Central memory CD4-positive, alpha-beta T cell (primary cell): ENCODE measurements at places on chromosomes 3 and 15.

DNA sequence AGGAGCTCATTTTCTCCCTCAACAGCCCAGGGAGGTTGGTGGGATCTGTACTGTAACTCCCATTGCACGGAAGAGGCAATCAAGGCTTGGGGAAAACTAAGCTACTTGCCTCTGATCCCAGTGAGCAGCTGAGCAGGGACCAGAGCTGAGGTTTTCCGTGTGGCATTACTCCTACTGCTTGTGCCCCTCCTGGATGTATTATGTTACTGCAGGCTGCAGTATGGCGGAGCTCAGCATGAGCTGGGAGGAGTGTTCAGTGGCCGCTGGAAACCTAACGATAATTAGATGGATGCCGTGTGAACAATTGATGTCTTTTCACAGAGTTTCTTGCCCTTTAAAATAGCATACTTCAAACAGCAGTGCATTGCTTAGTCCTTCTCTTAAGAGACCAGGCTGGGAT, 2.0 kb upstream of the TPRG1 start:
- DNase-seq, result no peak

- DNase-seq, result no peak
Measured at GRCh38 chr3:57007521-57008460, 52.7 kb upstream of the SPATA12 start.

GRCh38 chr3:120559242-120560061, 36.7 kb upstream of the NDUFB4 start:
- DNase-seq, result no peak

DNA sequence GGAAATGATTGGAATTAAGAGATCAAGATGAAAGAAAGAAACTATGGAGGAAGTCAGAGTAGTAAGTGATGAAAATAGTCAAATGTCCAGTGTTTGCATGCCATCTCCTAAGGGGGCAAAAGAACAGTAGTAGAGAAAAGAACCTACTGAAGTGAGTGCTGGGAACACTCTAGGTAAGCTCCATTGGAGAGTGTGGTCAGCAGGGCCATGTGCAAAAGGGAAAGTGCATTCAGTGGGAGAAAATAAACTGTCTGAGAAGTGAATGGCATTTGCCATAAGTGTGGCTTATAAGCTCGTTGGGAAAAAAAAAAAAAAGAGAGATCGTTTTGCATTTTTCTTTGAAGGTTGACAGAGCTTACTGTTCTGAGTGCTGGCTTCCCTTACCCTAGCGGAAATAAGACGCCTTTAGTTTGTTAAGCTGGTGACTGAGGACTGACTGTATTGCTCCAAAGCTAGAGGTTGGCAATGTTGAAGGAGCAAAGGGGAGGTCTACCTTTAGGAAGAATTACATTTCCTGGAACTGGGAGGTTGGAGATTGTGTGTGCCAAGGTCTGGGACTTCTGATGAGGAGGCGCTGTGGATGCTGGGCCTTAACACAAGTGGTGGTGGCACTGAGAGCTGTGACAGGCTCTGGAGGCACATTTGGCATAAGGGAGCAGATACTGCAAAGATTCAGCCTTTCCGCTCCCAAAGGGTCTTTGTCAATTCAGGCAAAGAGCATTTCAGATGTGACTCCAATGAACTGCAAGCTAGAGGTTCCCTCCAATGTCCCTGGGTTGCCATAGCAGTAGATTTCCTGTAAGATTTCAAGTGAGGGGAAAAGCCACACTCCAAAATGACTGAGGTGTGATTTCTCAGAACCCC, 287.8 kb upstream of the SATB1 start:
- peak; percentile 31 for DNase-seq

DNA sequence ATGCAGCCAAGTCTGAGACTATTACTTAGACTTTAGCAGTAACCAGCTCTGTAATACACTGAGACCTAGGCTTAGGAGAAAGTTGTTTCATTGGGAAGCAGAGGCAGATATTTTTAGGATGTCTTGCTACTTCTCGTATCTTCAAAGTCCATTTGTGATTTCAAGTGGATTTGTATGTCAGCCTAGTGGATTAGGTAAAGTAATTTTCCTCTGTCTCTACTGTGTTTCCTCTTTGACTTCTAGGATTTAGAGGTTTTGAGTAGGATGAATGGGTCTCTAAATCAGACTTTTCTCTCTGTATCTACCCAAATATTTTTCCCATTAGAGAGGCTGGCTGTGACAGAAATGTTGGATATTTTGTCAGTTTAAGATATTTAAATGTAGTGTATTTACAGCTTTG, 46.8 kb downstream of the OXSR1 start:
- DNase-seq, result no peak

- DNase-seq, result peak; percentile 83
Measured at GRCh38 chr3:48268381-48268935, 27.6 kb downstream of the ZNF589 start.

DNA sequence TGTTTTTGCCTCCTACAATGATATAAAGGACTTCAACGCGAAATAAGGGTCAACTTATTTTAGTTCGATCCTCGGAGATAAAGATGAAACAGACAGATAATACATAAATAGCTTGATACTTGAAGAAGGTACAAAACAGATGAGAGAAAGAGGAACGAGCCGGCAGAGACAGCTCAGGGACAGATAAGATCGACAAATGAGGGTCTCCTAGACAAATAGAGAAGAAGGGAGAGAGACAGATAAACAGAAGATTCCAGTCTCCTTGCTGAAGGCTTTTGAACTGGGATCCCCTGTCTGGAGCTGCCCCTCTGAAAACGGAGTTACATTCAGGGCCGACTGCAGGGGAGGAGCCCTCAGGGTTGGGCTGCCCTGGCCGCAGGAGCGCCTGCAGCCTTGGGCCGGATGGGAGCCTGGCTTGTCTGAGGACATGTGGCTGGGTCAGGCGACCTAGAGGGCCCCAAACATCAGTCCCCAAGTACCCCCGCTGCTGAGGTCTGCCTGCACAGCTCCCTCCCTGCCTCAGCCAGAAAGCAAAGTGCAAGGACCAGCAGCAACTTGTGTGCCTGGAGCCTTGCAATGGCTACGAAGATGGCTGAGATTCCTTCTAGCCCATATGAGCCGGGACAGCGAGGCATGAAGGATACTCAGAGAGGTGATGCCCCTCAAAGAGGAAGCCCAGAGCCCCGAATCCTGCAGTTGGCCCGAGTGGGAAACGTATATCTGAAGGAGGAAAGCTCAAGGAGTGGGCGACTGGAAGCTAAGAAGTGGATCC, 926 bp upstream of the SKOR1 start:
- no peak for DNase-seq
